ENCODE measurements at places on chromosomes 7 and 10. TPM values are rescaled to one million over a fixed set of nuclear protein-coding genes. Genes with fewer than 3 reads are reported as not detected.

DNA sequence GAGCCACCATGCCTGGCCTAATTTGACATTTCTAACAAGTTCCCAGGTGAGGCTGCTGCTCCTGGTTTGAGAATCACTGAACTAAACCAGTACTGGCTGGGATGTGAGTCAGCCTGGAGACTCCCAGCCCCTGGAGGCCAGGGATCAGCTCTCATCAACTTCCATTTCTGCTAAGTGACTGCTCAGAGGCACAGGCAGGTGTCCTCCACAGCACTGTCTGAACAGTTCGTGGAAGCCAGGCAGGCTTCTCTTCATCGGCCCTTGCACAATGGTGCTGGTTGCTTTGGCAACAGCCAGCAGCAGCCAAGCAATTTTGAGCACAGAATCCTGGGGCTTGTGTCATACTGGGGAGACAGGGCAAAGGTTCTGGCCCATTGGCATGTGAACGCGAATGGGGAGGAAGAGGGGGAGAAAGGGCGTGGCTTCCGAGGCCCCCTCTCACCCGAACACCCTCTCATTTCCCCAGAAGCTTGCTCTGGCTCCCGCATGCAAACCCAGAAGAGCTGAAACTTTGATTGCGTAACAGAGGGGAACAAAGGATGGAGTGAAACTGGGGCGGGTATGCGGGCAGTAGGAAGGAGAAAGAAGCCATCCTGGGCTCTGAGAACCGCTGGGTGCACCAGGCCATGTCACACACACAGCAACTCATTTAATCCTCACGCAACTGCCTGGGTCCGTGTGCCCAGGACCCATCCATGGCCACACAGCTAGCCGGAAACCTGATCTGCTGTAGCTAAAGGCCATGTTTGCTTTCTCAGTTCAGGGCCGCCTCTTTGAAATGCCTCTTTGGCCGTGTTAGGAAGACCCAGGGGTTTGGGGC lies 9.0 kb upstream of the POR start:
- DNase-seq, result no peak

DNA sequence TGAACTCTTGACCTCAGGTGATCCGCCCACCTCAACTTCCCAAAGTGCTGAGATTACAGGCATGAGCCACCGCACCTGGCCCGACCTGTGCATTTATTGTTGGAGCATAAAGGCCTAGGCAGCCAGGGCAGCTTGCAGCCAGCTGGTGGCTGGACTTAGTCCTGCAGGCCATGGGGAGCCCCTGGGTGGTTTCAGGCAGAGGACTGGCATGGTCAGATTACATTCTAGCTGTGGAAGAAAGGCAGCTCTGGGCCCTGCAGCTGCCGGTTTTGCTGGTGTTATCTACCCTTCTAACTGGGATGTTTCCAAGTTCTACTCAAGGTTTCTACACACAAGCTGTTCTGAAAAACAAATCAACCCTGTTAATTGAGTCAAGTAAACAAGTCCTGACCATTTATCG lies 22.7 kb upstream of the MKRN1 start:
- no peak for DNase-seq

- DNase-seq, result no peak
These were observed 90.6 kb upstream of the SEMA3E start for GRCh38 chr7:83739527-83739926.

The CYP2C19 gene
- not detected for polyA plus RNA-seq

The OPALIN gene
- polyA plus RNA-seq, result not detected

DNA sequence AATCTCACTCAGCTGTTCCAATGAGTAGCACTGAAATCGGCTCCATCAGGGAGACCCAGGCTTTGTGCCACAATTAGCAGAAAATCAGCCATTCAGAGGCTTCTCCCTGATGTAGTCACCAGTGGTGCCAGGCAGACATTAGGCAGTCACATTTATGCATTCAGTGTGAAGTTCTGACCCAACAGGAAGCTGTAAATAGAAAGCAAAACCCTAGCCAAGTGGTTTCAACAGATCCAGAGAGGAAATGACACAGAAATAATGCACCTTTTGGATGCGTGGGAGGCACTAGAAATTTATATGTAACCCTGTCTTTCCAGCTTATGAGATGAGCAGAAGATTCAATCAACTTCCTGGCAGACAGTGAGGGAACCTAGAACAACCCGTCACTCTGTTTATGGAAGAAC lies 186.4 kb downstream of the PDE1C start:
- DNase-seq, result no peak

- DNase-seq, result no peak
These were observed 49.0 kb downstream of the COL17A1 start for GRCh38 chr10:104036518-104037260.

DNA sequence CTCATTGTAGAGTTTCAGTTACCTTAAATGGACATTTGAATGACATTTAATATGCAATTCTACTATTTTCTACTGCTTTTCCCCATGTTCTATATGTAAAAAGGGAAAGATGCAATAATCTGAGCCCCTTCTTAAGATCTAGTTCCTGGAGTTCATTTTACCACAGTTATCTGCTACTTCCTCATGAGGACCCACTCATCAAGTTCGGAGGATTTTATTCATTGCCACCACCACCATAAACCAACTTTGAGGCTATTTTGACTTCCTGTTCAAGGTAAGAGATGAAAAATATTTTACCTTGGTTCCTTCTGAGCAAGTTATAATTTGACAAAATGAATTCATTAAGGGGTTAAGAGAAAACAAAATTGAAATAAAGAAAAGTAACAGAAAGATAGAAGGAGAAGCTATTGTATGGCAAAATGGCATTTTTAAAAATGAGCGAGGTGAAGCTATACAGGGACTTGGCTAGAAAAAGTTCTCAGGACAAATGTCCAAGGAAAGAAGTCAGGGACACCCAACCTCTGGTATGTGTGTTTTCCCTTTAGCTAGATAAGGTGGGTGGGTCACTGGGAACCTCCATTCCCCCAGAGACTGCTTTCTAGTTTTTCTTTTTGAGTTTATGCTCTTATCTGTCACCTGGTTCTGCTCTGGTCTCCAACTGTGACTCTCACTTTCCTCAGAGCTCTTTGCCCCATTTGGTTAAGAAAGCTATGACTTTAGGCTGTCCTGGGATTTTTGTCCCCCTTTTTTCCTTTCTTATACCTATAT lies 14.9 kb upstream of the FAM3C start:
- DNase-seq, result no peak

Data from SK-N-SH (cell line).